ENCODE measurements at places on chromosomes 11 and 22. TPM values are rescaled to one million over a fixed set of nuclear protein-coding genes. Genes with fewer than 3 reads are reported as not detected.

DNA sequence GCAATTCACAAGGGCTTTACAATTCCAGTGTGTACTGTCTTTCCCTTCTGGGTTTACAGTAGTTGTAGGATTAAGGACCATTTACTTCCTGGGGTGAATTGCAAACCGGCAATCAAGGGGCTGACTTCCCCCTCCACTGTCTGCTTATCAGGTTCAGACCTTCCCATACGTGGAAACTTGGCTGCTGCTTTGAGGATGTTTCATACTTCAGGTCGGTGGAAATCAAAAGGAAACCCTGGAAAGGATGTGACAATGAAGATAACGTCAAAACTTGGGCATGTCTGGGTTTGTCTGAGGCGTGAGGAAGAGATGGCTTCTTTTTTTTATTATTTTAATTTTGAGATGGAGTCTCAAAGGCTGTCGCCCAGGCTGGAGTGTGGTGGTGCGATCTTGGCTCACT lies 2.1 kb upstream of the RTCB start:
- DNase-seq, result no peak

- DNase-seq, result no peak
These were observed 31.3 kb downstream of the ARRB1 start for GRCh38 chr11:75320046-75320618.

GRCh38 chr11:58776891-58777710 lies 45.4 kb upstream of the GLYAT start:
- no peak for DNase-seq

SAMM50 gene
- polyA plus RNA-seq, result 57.9 TPM

DNA sequence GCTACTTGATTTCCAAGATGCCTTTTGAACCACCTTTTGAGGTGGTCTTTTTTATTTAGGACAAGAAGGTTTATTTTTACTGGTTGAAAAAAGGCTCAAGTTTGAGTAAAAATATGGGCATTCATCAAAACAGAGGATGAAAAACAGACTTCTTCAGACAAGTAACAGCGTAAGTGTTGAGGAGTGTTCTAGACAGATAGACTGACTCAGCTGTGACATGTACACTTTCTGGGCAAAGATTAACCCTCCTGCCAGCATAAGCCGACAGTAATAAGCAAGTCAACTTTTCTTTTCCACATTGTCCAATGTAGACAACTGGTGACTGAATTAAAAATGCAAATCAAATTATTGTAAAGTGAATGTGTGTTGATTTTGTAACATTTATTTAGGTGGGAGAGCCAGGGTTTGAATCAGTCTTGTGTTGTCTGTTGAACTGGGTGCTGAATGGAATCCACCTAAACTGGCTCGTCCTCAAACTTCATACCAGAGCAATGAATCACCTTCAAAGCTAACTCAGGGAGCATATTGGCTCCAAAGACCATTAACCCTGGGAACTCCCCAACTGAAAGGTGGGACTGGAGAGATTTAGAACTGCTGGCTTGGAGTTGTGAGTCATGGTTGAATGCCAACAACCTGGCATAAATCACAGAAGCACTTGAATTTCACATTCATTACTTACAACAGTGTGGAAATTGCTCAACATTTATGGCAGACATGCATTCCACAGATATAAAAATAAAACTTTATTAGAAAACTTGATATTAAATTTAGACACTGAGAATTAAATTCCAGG lies 377.0 kb downstream of the ETS1 start:
- no peak for DNase-seq

- DNase-seq, result no peak
These were observed 74.2 kb upstream of the ZBED5 start for GRCh38 chr11:10931761-10932670.

DNA sequence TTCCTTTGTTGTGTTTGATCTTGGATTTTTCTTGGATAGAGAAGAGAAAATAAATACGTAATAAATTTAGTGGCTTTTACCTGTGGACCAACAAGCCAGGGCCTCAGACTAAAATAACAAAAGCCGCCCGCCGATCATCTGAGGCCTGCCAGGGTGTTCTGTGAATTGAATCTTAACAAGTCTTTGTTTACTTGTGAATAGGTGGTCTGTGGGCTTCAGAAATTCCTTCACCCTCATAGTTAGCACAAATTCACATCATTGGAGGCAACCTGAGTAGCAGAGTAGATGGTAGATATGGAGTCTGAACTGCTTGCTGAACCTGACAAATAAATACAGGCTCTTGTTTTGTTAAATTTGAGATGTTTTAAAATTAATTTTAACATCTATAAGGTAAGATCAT lies 176.3 kb upstream of the MTNR1B start:
- DNase-seq, result no peak

DNA sequence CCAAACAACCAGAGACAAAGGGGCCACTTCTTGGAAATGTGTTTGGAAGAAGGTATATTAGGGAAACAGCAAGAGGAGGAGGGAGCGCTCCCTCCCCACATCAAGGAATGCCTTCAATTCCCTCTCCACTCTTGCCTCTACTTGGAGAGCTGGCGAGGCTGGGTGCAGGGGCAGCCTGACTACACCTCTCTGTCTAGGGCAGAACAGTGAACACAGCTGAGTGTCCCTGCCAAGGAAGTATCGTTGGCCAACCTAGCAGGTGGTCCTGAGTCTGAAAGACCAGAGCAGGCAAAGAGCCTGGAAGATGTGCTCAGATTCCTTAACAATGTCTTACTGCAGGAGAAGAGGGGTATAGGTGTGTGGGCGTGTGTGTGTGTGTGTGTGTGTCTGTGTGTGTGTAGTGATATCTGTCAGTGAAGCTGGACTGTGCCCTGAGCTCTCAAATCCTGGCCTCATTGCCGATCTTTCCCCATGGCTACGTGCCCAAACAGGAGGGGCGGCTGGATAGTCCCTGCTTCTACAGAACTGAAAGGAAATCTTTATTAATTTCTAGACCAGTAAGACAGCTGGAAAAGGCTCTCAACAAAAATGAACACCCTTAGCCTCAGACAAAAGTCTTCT lies 46.8 kb downstream of the PAMR1 start:
- DNase-seq, result no peak

DNA sequence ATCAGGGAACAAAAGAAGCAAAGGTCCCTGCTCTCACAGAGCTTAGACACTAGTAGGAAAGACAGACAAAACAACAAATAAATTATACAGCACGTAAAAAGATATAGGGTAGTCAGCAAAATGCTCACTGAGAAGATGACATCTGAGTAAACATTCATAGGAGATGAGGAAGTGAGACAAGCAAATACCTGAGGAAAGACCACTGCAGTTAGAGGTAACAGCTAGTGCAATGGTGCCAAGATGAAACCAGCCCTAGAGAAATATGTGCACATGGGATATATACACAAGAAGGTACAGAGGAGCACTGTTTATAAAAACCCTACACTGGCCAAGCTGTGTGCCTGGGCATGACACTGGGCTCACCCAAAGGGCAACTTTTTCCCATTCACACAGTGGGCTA lies 9.8 kb downstream of the CYP2R1 start:
- DNase-seq, result no peak

- no peak for DNase-seq
These were observed 1.6 kb downstream of the OR56B1 start for GRCh38 chr11:5737670-5738392.

GRIA4 gene
- 0.98 TPM for polyA plus RNA-seq

GRCh38 chr11:103525069-103525468 lies 415.8 kb downstream of the DYNC2H1 start:
- no peak for DNase-seq

RTN4R gene
- 4.6 TPM for polyA plus RNA-seq

GRCh38 chr22:42236268-42236667 lies 34.2 kb downstream of the TCF20 start:
- DNase-seq, result no peak

- no peak for DNase-seq
These were observed 719.6 kb downstream of the BRD1 start for GRCh38 chr22:49107961-49108530.

- DNase-seq, result peak; percentile 95
These were observed at the start of gene TIRAP for GRCh38 chr11:126282736-126283591. Gene TIRAP, plus strand, starts transcription at chr11:126283093. Its CDS starts 7,802 bp downstream, at chr11:126290895.

UPB1 gene
- 1.6 TPM for polyA plus RNA-seq

MGAT3 gene
- 19.0 TPM for polyA plus RNA-seq

WNT7B gene
- polyA plus RNA-seq, result 18.5 TPM

OR8I2 gene
- not detected for polyA plus RNA-seq

- DNase-seq, result no peak
These were observed 393 bp downstream of the CYB561A3 start for GRCh38 chr11:61361237-61361740.

GRCh38 chr11:8291421-8292350 lies 28.0 kb upstream of the LMO1 start:
- no peak for DNase-seq

DLG2 gene
- 9.1 TPM for polyA plus RNA-seq

DNA sequence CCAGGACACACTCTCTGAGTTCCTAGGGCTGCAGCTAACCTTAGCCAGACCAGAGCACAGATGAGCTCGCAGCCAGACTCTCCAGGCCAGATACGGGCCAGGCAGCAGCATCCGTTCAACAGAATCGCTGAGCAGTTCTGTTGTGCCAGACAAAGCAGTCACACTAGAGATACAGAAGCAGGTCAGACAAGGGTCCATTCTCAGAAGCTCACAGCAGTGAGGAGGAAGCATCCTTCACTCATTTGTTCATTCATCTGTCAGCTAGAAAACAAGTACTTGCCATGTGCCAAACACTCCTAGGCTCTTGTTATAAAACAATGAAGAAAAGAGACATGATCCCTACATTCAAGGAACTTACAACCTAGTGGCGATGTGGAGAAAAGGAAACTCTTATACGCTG lies 2.6 kb downstream of the LMO2 start:
- no peak for DNase-seq

DNA sequence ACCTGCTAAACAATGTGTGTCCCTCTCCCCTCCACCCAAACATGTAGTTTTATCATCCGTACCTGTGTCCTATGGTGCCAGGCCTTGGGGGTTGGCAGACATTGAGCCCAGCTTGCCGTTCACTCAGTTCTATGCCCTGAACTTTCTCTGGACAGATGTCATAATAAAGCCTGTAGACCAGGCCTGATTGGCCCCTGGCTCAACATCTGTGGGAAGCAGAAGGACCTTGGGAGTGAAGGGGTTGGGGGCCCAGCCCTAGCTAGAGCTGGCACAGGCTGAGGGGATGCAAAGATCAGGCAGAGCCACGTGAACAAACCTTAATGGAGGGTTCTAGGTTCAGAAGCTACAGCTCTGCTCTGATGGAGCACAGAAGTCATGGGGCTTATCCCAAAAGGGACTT lies 600.6 kb downstream of the BUD13 start:
- DNase-seq, result no peak

- peak; percentile 33 for DNase-seq
These were observed 6.9 kb upstream of the ACR start for GRCh38 chr22:50730941-50731661.

UCP3 gene
- polyA plus RNA-seq, result 3.5 TPM

- no peak for DNase-seq
These were observed 53.6 kb upstream of the KIRREL3 start for GRCh38 chr11:127054153-127054552.

POTEH gene
- polyA plus RNA-seq, result not detected

- peak; percentile 84 for DNase-seq
These were observed 640 bp upstream of the ZDHHC8 start for GRCh38 chr22:20130731-20131596.

PACSIN2 gene
- 64.4 TPM for polyA plus RNA-seq

- peak; percentile 45 for DNase-seq
These were observed 78.7 kb downstream of the PHF21B start for GRCh38 chr22:44931077-44931540.

OR51D1 gene
- polyA plus RNA-seq, result not detected

PIWIL4 gene
- polyA plus RNA-seq, result 4.5 TPM

DNA sequence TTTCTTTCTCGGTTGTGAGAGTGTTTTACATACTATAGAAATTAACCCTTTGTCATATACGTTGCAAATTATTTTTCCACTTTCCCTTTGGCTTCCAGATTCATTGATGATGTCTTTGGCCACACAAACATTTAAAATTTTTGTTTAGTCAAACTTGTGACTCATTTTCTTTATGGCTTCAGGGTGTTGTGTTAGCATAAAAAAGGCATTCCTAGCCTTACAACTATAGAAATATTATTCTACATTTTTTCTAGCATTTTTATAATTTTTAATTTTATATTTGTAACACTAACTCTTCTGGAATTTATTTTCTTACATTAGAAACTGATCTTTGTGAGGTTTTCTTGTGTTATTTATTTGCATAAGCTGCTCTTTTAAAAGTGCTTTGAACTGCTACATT lies 12.1 kb downstream of the GRIA4 start:
- DNase-seq, result no peak

GRCh38 chr11:63614136-63614671 lies at the start of gene PLAAT3:
Gene PLAAT3, minus strand, starts transcription at chr11:63614433. Its CDS starts 419 bp downstream, at chr11:63614014.
- peak; percentile 83 for DNase-seq

CASP1 gene
- 26.5 TPM for polyA plus RNA-seq

- DNase-seq, result no peak
These were observed 12.0 kb downstream of the PDHX start for GRCh38 chr11:34928268-34928959.

DNA sequence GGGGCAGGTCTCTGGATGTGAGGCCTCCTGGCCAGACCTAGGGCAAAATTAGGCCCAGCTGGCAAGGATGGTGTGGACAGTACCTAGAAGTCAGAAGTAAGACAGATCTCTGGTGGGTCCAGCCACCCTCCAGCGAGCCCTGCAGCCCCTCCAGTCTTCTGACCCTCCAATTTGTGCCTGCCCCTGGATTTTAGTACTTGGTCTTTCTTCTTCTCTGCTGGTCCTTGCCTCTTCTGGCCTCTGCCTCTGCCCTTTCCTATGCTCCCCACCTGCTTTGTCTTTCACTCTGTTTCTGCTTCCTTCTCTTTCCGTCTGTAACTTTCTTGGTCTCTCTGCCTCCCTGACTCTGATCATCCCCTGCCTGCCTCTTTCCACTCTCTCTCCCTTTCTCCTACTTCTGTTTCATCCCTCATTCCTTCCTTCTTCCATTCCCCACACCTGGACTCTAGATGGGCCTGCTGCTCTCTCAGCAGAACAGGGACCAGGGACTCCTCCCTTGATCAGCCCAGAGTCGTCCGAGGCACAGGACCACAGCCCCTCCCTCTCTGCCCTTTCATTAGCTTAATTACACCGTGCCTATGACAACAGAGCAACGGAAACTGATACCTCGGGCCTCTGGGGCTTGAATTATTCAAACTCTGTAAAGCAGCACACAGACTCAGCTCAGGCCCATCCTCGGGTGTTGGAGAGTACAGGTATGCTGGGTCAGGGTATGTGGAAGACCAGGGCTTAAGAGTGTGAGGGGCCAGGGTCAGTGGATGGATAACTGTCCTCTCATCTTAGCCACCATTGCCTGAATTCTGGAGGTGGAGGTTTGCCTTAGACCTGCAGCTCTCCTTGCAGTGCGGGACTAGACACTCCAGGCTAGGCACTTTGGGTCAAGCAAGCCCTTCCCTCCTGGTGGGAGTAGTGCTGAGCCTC lies at the start of gene CHRNA10:
Gene CHRNA10 (minus strand): TSS at position 51 of the 921 bp plus-strand sequence. CDS start 72 bp downstream, outside the sequence.
- DNase-seq, result no peak

DNA sequence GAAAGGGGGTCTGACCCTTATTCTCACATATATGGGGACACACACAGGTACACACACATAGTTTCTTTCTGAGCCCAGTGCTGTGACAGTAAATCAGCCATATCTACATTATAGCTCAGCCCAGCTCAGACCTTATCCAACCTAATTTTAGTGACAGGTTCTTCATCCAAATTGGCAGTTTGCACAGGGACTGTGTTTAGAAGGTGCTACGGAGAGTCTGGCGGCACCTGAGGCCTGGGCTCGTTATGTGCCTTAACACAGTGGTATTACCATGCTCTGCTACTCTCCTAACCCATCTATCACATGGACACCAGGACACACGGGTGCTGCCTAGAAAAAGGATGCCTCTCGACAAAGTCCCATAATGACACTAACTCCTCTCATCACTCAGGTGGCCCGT lies 109.3 kb downstream of the GALNT18 start:
- no peak for DNase-seq

DSCAML1 gene
- 0.90 TPM for polyA plus RNA-seq

All from left lung (tissue), 14 donors.